ENCODE measurements at places on chromosomes 3 and 15. TPM values are rescaled to one million over a fixed set of nuclear protein-coding genes. Genes with fewer than 3 reads are reported as not detected.

CCR5 gene
- not detected for total RNA-seq

MAP1A gene
- 31.5 TPM for total RNA-seq

C3orf85 gene
- total RNA-seq: not detected

TRPM1 gene
- not detected for total RNA-seq

SRGAP3 gene
- 130 TPM for total RNA-seq

CATSPER2 gene
- total RNA-seq: 12.8 TPM

RCN2 gene
- total RNA-seq: 88.9 TPM

CKMT1B gene
- total RNA-seq: 10.3 TPM

RPS17 gene
- 1,164 TPM for total RNA-seq

LRRC31 gene
- not detected for total RNA-seq

ATP13A4 gene
- 7.3 TPM for total RNA-seq

CTNNB1 gene
- total RNA-seq: 906 TPM

DNA sequence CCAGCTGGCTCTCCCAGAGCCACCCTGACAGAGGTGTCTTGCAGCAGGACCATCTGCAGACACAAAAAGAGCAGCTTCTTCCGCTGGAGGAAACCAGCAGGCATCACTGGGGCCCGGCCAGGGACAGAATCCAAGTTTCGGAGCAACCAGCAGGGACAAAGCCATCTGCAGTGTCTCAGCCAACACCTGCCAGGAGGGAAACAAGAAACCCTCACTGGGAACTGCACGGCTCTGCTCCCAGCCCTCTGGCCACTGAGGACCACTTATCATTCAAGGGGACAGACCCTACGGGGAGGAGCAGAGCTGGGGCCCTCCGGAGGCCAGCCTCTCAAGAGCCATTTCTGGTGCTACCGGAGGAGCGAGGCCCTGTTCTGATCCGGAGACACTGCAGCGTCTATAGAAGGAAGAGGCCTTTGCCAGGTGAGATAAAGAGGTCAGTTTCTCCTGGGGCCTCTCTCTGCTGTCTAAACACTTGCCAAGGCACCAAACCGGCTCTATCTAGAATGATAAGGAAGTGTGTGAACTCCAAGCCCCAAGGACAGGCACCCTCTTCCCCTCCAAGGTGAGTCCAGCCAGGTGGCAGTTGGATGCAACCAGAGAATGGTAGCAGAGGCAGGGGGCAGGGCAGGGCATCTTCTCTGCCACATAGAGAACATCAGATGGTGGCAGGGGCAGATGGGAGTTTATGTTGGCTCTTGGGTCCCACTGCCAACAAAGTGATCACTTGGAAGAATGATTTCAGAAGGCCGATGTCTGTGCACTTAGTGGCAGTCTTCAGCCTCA is 89.0 kb downstream of the CHSY1 start:
- peak; percentile 85 for DNase-seq

DNA sequence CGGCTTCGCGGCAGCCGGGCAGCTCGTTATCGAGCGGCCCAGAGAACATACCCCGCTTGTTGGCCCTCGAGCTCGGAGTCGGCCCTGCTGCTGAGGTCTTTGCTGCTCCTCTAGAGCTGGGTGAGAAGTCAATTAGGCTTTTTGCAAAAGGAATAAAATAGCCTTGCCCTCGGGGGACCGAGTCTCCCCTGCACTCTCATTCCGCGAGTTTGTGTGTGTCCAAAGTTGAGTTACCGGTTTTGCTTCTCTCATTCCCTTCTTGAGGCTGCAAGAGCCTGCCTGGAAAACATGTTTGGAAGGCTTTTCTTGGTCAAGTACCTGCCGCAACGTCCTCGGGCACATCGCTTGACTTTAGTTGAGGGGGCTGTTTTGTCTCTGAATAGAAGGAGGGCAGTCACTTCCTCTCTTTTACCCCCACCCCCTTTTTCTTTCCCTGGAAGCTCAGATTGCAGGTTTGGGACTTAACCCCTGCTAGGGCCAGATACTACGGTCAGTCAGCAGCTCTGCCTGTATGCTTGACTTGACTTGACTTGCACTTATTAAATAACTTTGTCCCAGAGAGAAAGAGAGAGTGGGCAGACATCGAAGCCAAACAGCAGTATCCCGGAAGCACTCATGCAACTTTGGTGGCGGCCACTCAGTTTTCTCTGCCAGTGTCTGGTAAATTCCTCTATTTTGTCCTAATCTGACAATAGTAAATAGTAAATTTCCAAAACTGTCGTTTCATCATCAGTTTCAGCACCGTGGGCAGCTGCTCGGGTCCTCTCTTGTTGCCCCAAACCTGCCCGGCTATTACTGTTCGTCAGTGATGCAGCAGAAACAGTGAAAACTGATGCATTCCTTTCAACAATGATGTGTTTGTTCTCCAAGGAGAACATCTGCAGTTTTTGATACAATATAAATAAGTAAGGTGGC is 609 bp downstream of the RNF13 start:
- no peak for DNase-seq

GRCh38 chr15:60076045-60076444 is 71.9 kb downstream of the FOXB1 start:
- no peak for DNase-seq

DNA sequence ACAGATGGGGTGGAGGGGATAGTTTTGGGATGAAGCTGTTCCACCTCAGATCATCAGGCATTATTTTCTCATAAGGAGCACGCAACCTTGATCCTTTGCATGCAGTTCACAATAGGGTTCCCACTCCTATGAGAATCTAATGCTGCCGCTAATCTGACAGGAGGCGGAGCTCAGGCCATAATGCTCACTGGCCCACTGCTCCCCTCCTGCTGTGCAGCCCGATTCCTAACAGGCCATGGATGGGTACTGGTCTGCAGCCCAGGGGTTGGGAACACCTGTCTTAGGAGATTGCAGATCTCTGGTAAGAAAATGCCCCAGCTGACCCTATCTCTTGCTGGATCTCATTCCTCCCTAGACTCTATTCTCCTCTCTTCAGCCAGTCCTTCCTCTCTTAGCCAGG is 6.8 kb downstream of the CSTA start:
- DNase-seq: no peak

- DNase-seq: no peak
Observed at GRCh38 chr3:177314897-177315296, 117.6 kb upstream of the TBL1XR1 start.

GRCh38 chr3:58102390-58102750 is 94.1 kb downstream of the FLNB start:
- DNase-seq: no peak

DNA sequence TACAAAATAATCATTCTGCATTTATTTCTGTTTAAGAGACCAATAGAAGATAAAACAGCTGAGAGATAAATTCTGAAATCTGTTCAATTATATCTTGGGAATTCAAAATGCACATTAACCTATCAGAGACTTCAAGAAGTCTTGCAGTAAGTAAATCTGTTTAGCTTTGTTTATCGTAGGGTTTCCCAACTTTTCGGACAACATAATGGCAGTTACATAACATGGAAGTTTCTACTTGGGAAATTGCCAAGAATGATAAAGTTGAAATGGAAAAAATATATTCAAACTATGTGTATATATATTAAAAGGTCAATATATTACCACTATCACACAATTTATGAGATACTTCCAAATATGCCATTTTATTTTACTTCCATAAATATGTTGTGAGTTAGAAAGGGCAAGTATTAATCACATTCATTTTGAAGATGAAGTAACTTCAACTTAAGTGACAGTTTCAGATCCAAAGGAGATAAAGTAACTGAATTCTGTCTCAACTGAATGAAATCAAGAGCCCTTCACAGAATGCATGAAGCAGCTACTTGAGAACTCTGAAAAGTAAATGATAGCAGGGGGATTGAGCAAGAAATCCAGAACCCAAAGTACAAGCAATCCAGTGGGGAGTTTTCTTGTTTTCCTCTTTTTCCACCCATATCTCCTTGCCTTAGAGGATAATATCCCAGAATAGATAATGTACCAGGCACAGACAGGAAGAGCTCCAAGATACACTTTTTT is 108.8 kb downstream of the PLOD2 start:
- DNase-seq: no peak

DNA sequence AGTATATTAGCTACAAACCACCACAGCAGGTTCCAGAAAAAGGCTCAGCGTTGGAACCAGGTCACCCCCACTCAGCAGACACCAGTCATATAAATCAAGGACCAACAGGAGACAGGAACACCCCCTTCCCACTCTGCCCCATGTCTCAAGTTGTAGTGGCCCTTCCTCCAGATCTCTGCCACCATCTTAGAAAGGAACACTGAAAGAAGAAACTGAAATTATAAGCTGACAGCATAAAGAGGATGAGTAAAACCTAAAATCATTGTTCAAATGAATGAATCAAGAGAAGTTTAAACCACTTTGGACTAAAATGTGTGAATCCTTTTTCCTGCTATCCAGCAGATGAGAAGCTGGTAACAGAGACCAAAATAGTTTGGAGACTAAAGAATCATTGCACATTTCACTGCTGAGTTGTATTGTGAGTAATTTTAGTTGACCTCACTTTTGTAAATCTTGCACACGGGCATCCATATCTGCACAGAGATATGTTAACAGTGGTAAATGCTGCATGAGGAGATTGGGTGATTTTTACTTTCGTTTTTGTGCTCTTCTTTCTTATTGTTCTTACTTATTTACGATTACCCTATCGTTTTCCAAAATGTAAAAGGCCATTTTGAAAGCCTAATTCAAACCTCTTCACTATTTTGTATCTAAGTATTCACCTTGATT is 19.8 kb downstream of the CCR3 start:
- no peak for DNase-seq

DNA sequence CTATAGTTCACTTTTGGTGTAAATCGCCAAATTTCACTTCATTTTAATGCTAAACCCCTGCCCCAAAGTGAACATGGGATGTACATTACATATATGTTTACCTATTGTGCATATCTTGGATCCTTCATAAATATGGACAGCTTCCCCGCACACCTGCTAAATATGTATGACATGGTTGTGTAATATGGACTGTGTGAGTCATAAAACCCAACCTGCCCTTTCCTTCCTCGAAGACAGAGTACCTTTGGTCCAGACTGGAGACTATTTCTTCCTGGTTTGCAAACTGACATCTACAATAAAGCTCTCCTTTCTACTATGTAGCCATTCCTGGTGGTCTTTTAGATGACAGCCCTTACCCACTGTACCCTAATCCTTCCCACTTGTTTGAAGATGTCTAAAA is 12.4 kb downstream of the ACTC1 start:
- DNase-seq: no peak

- no peak for DNase-seq
Observed at GRCh38 chr3:111813979-111814378, 45.1 kb upstream of the PHLDB2 start.

- no peak for DNase-seq
Observed at GRCh38 chr3:114552527-114552812, 258.6 kb downstream of the TIGIT start.

- DNase-seq: no peak
Observed at GRCh38 chr3:41600616-41601015, 361.3 kb downstream of the ULK4 start.

DNA sequence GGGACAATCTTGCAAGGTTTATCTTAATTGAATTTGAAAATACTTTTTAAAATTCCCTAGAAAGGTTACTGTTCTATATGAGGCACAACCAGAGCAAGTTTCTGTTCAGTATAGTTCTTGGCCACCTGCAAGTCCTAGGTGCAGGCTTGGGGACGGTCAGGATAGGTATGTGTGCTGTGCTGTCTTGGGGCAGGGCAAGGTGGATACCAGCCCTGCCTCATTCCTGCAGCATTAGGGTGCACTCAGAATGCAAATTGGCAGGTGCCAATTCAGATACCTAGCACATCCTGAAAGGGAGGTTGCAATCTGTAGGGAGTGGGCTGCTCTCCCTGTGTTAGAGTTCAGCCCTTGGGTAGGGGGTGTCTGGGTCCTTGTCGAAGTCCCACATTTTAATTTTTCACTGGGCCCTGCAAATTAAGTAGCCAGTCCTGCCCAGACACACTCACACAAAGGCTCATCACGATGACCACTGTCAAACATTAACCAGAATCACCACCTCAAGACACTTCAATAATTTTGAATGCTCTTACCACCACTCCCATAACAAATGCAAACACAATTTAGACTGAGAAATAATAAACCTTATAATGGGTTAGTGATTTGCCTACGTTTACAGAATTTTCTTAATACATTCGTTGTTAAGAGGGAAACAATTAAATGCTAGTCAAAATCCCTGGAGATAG is 838.0 kb upstream of the NR2F2 start:
- DNase-seq: no peak

DNA sequence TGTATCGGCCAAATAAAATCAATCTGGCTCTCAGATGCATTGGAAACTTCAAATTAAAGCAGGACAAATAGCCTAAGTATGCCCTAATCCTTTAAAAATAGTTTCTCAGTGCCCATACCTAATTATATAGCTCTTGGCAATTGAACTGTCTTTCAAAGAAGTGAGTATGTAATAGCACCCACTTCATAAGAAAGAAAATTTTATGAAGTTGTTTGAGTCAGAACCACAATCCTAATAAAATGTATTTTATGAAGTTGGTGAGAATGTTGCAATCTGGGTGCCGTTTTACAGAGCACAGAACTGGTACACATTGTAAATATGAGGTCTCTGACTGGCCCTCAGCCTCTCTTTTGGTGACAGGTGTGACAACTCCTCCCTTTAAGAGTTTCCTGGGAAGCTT is 45.4 kb downstream of the EPHB1 start:
- no peak for DNase-seq

GRCh38 chr3:98902351-98902740 is 851 bp upstream of the DCBLD2 start:
- peak; percentile 16 for DNase-seq

- DNase-seq: no peak
Observed at GRCh38 chr3:73214846-73215245, 153.4 kb downstream of the EBLN2 start.

DNA sequence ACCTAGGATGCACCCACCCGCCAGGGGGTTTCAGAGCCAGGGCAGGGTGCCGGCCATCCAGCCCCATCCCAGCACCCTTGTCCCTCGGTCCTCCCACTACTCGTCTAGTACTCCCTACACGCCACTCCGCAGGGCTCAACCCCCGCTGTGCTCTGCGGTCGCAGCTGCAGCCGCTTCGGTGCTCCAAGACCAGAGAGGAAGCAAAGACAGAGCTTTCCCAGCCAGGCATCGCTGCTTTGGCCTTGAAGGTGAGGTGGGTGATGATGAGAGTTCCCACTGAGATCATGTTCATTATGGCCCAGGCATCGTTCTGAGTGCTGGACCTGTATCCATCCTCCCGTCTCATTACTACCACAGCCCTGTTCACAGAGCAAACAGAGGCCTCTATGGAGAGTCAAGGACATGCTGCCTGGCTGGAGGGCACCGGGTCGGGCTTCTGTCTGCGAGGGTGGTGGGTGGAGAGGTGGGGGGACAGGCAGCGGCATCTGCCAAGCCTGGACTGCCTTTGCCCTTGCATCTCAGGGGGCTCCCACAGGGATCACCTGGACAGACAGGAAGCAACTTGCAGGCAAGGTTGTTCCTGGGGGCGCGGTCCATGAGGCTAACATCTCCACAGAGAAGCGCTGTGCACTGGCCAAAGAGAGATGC is 66.9 kb downstream of the KLF13 start:
- DNase-seq: no peak

- no peak for DNase-seq
Observed at GRCh38 chr3:140189976-140190375, 255.0 kb downstream of the CLSTN2 start.

DNA sequence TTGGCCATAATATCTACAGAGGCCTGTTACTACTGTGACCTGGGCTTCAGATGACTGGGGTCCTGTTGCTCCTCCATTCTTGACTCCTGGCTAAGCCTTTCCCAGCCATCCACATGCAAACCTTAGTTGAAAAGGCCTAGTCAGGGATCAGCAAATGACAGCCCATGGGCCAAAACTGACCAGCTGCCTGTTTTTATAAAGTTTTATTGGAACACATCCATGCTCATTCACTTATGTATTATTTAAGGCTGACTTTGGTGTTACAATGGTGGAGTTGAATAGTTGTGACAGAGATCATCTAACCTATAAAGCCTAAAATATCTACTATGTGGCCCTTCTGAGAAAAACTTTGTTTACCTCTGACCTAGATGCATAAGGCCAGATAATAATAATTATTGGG is 16.8 kb upstream of the SLC4A7 start:
- DNase-seq: no peak
